SHP77 treated with DMSO at 0.1 percent for 48 hours (cell line): ENCODE measurements at places on chromosomes 6 and 20.

DNA sequence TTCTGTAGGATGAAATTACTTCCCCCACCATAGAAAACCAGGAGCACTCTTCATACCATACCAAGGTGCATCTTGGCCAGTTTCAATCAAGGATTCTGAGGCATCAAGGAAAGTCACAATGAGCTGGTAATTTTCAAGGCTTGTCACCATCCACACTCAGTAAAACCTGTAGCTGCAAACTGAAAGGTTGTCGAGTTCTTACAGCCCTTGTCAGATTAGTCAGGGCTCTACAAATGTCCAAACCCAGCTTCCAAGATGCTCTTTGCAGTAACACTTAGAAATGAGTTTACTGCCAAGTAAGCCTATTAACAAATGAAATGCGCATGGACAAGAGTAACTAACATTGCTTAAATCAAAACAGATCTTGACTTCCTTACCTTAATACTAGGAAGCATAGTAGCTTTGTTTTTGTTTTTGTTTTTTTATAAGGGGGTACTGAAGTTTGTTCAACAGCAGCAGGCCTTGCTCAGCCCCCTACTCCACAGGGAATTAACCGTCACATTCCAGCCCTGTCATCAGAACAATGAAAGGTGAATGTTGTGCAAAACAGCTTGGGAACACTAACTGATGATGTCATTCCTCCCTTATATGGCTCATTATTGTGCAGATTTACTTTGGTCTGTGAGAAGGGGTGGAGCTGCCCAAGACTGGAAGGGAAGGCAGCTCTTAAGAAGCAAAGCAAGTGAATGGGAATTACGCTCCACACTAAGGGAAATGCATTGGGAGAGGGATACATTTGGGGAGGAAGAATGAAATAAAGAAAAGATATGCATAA lies 49.9 kb upstream of the TMEM30A start:
- no peak for DNase-seq

DNA sequence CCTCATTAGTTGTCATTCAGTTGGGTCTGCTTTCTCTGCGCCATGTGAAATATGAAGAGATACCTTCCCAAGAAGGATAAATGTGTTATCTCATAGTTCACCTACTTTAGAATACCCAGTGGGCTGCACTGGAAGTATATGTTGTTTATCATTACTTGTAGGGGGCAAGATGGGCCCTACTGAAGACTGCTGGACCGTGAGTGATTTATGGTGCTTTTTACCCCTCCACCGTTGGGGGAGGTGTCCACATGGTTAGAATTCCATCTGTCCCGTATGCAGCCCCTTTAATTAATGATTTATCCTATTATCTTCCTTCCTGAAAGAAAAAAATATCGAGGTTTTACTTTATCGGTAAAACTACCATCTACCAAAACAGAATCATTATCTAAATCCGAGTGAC lies 97.0 kb downstream of the TSHZ2 start:
- no peak for DNase-seq

- DNase-seq: no peak
These were observed 7.3 kb downstream of the EYA4 start for GRCh38 chr6:133248241-133249001.

- no peak for DNase-seq
These were observed 16.8 kb downstream of the FKBP1A start for GRCh38 chr20:1376007-1376406.

GRCh38 chr20:2165871-2166270 lies 64.2 kb downstream of the STK35 start:
- DNase-seq: no peak

- DNase-seq: no peak
These were observed 147.7 kb upstream of the PHACTR3 start for GRCh38 chr20:59456342-59457279.

DNA sequence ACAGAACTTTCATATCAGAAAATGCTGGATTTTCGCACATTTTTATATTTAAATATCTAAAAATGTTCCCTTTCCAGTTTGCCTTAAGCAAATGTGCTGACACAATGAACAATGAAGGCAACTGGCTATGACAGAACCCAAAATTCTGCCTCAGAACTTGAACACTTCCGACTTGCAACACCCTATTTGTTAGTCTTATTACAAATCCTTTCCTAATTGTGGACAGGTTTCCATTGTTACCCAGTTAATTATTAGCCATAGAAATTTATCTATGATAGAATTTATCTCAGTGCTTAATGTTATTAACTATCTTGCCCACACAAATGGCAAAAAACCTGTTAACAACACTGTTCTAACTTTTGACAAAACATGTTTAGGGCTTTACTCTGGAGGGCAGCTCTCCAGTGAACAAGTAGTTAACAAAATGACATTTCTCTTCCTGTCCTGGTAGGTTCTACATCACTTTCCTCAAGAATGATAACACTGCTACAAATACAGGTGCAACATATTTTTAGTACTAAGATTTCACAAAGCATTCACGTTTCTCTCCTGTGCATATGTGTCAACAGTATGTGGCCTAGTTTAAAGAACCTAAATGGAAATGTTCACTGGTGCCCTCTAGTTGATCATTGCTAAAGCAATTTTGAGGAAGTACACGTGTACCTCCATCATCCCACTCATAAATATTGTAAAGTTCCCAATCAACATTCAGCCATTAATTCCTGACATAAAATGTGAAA lies 58.4 kb downstream of the HIVEP2 start:
- peak; percentile 63 for DNase-seq

GRCh38 chr6:16747232-16748024 lies 13.8 kb downstream of the ATXN1 start:
- DNase-seq: no peak

GRCh38 chr20:35953387-35954199 lies 709 bp downstream of the SCAND1 start:
- no peak for DNase-seq

GRCh38 chr6:106247733-106248132 lies 77.8 kb downstream of the ATG5 start:
- no peak for DNase-seq

DNA sequence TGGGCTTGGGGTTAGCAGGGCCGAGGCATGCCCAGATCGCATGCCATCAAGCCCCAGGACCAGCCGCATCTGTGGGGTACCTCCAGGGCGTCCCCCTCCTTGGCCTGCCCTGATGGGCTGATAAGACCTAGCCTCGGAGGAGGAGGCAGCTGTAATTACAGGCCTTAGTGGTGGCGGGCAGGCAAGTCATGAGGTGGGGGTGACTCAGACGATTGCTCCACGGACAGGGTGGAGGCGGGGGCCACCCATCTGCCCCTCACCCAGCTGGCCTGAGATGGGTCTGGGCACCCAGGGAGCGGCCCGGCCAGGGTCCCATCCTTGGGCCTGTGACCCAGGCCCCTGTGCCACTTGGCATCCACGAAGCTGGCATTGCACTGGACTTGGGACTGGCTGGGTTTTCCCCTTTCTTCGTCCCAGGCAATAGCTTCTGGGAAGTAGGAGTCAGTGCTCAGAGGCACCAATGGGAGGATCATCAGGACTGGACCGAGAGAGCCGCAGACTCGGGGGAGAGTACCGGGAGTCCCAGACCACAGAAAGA lies 57.5 kb downstream of the CEBPB start:
- no peak for DNase-seq

DNA sequence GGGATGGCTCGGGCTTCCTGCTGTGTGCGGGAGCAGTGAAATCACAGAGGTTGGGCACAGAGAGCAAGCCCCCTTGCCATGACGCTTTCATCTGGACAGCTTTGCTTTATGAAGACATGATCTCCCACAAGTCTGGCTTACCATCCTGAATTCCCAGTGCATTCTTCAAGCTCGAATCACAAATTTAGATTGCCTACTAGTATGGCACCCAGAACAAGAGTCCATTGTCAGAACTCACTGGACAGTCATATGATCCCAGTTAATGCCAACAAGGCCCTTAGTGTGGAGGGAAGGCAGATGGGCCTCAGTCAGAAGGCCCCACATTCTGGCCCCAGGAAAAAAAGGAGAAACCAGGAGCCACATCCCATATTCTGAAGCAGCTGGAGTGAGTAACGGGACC lies 147.3 kb upstream of the FOXQ1 start:
- no peak for DNase-seq

- DNase-seq: no peak
These were observed 431.9 kb upstream of the GJE1 start for GRCh38 chr6:141700819-141701218.

GRCh38 chr20:25549843-25550477 lies 35.4 kb downstream of the NINL start:
- DNase-seq: no peak

- DNase-seq: peak; percentile 72
These were observed 696 bp upstream of the SUPT3H start for GRCh38 chr6:45378334-45378926.

- no peak for DNase-seq
These were observed 31.2 kb downstream of the FAM83B start for GRCh38 chr6:54877713-54878317.

- no peak for DNase-seq
These were observed 26.9 kb downstream of the ARMC2 start for GRCh38 chr6:108875161-108875555.

GRCh38 chr6:100691972-100692371 lies 189.2 kb downstream of the ASCC3 start:
- no peak for DNase-seq

GRCh38 chr20:37471741-37472235 lies 49.3 kb upstream of the NNAT start:
- DNase-seq: no peak

DNA sequence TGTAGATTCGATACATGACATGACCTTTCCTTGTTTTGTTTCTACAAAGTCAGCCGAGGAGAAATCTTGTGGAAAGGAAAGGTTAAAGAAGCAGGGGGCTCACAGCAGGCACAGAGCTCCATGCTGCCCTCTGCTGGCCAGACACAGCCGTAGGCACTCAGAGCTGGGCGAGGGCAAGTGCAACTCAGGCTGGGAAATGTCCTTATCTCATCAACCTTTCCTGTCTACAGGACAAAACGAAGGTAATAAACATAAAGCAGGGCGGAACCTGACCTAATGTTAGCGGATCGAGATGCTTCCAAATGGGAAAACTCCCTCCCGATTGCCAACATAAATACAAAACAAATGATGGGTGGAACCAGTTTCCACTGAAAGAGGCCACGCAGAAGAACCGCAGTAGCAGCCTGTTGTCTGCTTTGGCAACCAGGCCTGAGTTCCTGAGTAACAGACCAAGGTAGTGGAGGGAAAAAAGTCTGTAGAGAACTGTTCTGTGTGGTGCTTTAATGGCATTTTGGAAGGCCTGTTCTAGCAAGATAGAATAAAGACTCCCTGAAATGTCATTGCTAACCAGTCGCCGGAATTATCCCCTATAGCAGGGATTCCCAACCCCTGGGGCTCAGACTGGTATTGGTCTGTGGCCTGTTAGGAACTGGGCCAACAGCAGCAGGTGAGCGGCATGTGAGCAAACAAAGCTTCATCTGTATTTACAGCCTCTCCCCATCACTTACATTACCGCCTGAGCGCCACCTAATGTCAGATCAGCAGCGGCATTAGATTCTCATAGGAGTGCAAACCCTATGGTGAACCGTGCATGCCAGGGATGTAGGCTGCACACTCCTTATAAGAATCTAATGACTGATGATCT lies 85.2 kb downstream of the MBOAT1 start:
- DNase-seq: peak; percentile 88

DNA sequence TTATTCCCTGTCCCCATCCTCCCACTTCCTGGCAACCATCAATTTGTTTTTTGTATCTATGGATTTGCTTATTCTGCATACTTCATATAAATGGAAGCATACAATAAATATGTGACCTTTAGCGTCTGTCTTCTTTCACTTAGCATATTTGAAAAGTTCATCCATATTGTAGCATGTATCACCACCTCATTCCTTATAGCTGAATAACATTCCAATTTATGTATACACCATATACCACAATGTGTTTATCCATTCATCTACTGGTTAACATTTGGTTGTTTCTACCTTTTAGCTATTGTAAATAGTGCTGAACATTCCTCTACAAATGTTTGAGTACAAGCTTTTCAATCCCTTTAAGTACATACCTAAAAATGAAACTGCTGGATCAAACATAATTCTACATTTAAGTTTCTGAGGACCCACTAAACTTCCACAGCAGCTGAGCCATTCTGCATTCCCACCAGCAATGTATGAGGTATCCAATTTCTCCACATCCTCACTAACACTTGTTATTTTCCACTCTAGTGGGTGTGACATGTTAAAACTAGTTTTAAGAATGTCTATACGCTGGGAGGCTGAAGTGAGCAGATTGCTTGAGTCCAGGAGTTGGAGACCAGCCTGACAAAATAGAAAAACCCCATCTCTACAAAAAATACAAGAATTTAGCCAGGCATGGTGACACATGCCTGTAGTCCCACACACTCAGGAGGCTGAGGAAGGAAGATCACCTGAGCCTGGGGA lies 32.9 kb downstream of the NUDT3 start:
- no peak for DNase-seq

DNA sequence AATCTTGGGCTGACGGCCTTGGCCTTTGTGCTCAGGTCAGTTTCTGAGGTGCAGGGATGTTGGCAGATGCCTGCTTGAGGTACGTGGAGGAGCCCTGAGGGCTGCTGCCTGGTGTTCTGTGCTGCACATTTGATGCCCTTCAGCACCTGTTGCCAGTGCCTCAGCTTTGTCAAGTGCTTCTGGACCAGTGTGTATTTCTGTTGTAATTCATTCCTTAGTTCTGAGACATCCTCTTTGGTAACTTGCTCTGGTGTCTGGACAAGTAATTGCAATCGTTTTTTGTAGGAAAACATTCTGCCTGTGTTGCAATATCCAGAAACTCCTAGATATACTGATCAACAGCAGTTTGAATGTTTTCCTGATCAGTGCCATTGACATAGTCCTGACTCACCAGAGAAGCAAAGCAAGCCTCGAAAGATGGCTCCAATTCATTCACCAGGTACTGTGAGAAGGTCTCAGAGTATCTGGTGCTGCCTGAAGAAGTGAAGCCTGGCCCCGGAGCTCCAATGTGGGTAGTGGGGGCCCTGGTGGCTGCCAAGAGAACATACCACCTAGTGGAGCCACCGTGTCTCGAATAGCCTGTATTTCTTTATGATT lies 26.7 kb downstream of the ZNF337 start:
- no peak for DNase-seq

DNA sequence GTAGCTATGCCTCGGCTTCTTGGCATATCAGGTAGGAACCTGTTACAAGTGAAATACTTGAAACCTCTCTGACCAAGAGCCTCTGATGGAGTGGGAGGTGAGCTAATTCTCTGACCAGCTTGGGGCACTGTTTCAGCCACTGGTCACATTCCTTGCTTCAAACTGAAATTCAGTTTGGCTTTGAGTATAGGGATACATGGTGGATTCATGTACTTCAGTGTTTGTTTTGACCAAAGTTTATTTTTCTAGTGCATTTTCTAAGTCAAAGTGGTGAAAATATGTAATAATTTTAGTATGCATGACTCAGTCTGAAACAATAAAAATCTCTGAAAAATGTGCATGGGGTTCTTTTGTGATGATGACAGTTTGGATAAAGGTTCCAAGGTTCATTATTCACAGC lies 18.6 kb downstream of the TTPAL start:
- no peak for DNase-seq
